ENCODE measurements at places on chromosomes 7 and 10.

GRCh38 chr7:45239486-45239885 lies 81.9 kb downstream of the RAMP3 start:
- DNase-seq, result no peak

DNA sequence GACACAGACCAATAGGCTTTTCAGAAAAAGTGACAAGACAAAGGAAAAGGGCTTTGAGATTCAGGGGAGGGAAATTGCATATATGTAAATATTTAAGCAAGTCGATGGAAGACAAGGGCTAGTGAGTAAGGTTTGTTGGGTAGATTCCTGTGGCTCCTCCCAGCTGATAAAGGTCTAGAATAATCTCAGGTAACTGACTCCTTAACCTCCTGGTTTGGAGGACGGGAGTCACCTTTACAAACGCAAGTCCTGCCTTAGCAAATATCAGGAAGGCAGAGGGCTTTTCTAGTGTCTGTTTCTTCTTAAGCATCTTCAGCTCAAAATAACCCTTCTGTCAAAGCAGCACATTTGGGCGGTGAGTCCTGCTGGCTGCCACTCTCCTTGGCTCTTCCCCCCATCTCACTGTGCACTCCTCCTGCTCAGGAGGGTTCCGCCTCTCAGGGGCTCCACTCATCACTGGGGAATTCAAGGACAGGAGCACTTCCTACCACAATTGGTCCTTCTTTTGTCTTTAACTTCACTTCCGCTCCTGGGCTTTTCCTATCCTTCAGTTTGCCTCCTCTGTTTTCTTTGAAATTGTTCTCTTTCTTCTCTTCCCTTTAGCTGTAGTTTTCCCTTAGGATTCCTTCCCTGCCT lies 496.3 kb upstream of the KLF6 start:
- DNase-seq, result no peak

GRCh38 chr7:33720870-33721269 lies 184.5 kb upstream of the BMPER start:
- DNase-seq, result no peak

DNA sequence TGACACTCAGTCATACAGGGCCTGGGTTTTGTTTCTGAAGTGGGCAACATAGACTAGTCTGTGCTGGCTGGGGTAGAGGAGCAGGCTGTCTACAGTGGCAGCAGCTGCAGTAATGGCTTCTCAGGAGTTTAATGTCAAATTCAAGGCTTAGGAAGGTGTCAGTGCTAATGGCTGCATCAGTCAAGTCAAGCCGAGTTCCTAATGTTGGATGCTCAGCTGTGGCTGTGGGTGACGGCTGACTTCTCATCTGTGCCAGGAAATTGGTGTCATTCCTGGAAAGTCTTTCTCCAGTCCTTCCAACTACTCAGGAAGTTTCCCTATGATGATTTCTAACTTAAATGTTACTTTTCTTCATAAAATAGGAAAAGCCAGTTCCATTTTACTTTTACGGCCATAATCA lies 468.1 kb upstream of the IGFBP3 start:
- DNase-seq, result no peak

- no peak for DNase-seq
These were observed 589 bp downstream of the LSM8 start for GRCh38 chr7:118184565-118184940.

DNA sequence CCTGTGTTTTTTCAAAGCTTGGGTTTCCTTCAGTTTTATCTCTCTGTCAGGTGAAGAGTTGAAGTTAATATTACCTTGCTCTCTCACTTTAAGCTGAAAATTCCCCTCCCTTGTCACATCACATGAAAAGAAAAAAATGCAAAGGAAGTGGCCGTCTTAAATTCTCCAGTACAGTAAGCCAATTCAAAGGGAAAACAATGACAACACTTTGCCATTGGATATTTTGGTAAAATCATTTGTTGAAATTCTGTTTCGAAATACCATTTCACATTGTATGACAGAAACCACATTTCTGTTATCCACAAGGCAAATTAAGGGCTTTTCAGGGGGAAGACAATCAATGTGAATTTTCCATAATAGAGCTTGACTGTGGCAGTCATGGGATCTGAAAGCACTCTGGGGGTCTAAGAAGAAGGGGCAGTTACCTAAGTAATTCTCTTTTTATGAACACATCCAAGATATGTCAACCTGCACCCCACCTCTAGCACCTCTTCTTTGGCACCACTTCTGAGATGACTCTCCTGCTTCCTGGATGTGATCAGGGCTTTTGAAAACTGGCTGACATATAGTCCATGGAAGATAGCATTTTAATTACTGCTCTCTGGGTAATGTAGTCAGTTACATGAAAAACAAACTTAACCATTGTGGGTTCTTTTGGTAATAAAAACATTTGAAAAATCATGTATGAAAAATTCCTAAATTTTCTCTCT lies 63.8 kb downstream of the ENTPD1 start:
- DNase-seq, result no peak

DNA sequence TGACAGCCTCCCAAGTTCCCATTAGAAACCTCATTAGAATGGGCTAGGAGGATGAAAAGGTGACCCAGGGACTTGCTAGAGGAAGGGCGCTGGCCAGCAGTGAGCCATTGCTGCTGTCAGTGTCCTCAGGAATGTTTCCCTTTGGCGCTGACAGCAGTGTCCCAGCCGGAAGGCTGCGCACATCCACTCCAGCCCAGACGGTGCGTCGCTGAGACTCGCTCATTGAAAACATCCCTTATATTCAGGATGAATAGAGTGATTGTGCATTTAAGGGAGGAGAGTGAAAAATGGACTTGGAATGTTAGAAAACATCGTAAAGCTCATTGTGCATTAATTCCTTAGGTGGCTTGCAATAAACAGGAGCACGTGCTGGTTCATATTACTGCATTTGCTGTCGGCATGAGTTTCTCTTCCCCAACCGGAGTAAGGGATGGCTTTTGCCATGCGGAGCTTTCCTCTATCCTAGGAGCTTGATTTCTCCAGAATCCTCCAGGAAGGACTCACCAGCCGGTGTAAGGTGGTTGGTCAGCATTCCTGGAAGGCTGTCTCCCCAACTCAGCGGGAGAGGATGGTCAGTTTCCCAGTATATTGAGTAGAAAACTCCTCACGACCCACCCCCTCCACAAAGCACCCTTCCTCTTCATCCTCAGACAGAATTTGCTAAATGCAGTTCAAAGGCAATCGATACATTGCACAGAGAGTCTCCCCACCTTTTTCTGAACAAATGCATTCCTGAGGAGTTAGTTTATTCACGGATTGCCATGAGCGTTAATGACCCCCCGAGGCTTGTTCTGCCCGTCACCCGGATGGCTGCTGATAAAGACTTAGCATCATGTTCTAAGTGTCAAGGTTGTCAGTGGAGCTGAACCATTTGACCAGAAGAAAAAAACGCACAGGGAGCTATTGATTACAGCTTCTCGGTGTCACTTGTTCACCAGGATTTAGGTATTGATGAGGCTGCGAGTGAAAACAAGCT lies 201.8 kb downstream of the EBF3 start:
- DNase-seq, result no peak

DNA sequence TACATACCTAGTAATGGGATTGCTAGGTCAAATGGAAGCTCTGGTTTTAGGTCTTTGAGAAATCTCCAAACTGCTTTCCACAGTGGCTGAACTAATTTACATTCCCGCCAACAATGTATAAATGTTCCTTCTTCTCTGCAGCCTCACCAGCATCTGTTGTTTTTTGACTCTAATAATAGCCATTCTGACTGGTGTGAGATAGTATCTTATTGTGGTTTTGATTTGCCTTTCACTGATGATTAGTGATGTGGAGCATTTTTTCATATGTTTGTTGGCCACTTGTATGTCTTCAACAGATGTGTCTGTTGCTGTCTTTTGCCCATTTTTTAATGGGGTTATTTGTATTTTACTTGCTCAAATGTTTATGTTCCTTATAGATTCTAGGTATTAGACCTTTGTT lies 675.5 kb downstream of the SUGCT start:
- DNase-seq, result no peak

- no peak for DNase-seq
These were observed 1.5 kb downstream of the PCDH15 start for GRCh38 chr10:54799506-54799905.

DNA sequence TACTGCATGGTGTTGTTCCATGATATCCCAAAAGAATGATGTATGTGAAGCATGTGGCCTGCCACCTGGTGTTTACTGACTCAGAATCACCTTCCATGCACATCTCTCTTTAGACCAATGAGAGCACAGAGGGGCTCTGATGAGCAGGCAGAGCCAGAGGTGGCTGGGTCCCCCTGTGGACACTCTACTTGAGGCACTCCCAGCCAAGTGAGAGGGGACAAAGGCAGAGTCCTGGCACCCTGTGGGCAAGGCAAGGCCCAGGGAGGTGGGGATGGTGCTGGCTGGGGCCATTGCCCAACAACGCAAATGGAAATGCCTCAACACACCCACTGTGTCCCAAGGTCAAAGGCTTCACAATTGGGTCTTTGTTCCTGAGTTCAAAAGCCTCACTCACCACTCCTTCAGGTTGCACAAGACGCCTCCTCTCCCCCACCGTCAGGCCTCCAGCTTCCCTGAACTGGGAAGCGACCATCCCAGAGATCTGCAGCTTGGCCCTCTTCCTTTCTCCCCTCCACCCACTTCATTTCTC lies 164.6 kb downstream of the NEURL1 start:
- DNase-seq, result no peak

- DNase-seq, result no peak
These were observed 239.9 kb downstream of the CAMK1D start for GRCh38 chr10:12589291-12589690.

GRCh38 chr10:3702056-3702546 lies 82.9 kb downstream of the KLF6 start:
- DNase-seq, result no peak

GRCh38 chr10:3010334-3010733 lies 57.0 kb upstream of the PFKP start:
- DNase-seq, result no peak

DNA sequence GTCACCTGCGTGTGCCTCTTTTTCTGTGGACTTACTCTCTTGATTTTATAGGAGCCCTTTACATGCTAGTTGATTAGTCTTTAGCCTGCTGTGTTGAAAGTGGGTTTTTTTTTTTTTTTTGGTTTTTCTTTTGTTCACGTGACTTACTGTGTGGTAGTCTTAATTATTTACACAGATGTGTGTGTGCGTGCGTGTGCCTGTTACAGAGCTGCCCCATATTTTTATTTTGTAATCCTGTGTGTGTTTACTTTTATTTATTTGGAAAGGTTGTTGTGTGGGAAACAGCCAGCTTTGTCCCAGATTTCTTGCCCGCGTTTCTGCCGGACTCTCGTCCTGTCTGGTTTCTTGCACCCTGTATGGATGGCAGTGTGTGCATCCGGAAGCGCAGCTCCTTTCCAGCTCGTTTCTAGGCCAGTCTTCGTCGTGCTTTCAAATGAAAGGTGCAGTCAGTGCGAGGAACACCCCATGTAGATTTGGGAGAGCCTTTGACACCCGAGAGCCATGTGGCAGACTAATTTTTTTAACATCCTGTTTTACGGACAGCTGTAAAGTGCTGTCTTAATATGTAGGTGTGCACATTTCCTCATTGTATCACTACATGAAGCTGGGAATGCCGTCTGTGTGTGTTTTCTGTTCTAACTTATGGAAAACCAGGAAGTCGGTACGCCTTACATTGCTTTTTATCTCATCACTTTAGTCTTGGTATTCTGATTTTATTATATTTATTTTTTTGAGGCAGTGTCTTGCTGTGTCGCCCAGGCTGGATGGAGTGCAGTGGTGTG lies 55.6 kb downstream of the DNAJB6 start:
- DNase-seq, result no peak

DNA sequence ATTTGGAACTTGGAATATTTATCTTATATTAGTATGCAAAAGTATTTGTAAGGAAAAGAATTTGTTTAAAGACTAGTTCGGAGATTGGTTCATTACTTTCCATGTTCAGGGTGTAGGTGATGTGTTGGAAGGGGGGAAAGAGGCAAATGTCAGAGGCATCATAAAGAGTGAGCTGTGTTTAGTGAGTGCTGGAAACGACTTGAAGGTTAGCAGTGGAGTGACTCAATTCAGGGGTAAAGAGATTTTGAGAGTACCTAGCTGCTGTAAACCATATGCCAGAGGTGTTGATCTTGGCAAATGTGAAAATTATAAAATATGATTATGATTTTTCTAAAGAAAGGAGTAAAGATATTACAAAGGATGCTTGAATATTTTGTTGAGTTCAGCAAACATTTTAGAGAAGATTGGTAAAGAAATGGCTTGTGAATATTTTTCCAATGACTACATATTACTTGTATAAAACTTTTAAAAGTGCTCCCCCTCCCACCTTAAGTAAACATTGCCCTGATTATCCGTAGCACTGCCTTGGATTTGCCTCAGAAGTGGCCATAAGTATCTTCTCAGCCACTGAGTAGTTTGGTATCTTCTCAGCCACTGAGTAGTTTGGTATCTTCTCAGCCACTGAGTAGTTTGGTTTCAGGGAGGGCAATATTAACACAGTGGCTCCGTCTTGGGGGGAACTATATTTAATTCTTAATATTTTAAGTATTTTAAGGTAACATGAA lies 51.5 kb downstream of the ZNRF2 start:
- no peak for DNase-seq

GRCh38 chr10:28879875-28880682 lies 202.8 kb downstream of the BAMBI start:
- DNase-seq, result no peak

DNA sequence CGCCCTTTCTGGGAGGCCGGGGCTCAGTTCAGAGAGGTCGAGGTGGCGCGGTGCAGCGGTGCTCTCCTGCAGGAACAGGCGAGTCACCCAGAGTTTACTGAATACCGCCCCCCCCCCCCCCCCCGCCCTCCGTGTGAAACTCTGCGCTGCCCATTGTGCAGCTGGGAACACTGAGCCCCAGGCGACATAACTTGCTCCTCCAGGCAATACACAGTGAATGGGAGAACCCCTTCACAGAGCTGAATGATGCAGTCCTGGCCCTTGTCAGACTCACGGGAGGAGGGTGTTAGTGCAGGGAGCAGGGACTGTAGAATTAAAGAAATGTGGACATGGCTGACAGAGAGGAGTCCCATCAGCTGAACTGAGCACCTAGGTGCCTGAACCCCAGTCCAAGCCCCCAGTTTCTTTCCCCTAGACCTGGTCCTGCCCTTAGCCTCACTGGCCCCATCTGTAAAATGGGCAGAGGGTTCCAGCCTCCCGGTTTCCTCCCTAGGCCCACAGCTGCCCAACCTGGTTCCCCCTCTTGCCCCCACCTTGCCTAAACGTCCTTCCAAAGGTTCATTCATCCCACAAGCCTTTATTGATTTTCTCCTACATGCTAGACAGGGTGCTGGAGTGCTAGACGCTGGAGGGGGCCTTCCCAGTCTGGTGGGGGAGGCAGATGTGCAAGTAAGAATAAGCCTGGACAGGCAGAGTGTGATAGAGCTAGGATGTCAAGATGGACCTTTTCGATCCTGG lies 869 bp upstream of the LOXL4 start:
- no peak for DNase-seq

Data from CD4-positive, alpha-beta T cell (primary cell).